ENCODE measurements at places on chromosomes 6 and 20.

DNA sequence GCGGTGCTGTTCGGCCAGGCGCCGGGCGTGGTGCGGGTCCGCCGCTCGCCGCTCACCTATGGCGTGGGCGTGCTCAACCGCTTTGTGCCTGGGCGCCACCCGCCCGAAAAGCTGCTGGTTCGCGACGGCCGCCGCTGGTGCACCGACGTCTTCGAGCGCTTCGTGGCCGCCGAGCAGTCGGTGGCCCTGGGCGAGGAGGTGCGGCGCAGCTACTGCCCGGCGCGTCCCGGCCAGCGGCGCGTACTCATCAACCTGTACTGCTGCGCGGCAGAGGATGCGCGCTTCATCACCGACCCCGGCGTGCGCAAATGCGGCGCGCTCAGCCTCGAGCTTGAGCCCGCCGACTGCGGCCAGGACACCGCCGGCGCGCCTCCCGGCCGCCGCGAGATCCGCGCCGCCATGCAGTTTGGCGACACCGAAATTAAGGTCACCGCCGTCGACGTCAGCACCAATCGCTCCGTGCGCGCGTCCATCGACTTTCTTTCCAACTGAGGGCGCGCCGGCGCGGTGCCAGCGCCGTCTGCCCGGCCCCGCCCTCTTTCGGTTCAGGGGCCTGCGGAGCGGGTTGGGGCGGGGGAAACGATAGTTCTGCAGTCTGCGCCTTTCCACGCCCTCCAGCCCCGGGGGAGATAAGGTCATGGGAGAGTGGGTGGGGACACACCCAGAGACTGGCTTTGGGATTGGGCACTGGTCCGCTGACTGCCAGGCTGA, 15.7 kb downstream of the ADISSP start:
- DNase-seq = no peak

GRCh38 chr20:3987296-3987695, 28.1 kb downstream of the RNF24 start:
- no peak for DNase-seq

GRCh38 chr20:46353500-46354206, 45.4 kb upstream of the CDH22 start:
- no peak for DNase-seq

DNA sequence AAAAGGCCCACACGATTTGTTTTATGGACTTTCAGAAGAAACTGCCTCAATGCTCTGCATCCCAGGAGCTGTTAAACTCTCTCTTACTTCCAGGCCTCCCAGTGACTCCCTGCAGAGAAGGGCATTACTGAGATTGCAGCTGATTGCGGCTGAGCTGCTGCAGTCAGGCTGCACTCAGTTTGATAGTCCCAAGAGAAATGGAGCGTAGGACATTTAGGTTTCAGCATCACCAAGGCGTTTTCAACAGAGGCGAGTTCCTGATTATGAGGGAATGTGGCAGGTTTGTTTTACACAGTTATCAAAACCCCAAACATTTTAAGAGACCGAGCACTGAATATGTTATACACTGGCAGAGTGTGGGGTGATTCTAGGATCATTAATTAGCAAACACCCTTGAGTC, 145.6 kb downstream of the TBX18 start:
- no peak for DNase-seq

GRCh38 chr20:63100926-63101699, 94.3 kb upstream of the BHLHE23 start:
- DNase-seq = no peak

DNA sequence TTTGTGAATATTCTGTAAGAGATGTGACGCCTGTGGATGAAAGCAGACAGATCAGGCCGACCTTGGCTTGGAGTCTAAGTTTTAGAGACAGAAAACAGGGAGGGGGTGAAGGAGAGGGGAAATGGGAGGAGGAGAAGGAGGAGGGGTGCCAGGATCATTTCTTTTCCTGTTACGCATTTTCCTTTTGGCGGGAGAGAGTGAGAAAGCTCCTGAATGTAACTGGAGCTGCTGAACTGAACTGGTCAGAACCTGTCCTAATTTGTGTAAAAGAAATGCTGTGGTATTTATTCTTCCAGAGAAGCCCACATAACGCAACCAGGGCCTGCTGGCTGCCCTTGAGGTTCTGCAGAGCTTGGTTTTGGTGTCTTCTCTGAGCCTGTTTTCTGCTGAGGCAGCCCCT, 41.9 kb downstream of the UTRN start:
- DNase-seq = no peak

All from GM19239 (cell line).